ENCODE measurements at places on chromosomes 5 and 9.

DNA sequence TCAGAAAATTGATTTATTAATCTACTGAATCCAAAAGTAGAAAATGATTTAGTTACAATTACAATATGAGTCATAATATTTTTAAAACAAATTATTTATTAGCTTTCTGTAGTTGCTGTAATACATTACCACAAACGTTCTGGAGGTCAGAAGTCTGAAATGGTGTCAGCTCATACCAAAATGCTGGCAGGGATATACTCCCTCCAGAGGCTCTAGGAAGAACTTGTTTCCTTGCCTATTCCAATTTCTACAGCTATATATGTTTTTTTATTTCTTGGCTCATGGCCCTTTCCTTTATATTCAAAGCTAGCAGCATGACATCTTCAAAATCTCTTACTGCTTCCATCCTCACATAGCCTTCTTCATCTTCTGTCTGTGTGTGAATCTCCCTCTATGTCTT, 667.9 kb upstream of the ITGA1 start:
- DNase-seq, result no peak

GRCh38 chr9:106800701-106801270, 62.2 kb upstream of the ZNF462 start:
- DNase-seq, result no peak

DNA sequence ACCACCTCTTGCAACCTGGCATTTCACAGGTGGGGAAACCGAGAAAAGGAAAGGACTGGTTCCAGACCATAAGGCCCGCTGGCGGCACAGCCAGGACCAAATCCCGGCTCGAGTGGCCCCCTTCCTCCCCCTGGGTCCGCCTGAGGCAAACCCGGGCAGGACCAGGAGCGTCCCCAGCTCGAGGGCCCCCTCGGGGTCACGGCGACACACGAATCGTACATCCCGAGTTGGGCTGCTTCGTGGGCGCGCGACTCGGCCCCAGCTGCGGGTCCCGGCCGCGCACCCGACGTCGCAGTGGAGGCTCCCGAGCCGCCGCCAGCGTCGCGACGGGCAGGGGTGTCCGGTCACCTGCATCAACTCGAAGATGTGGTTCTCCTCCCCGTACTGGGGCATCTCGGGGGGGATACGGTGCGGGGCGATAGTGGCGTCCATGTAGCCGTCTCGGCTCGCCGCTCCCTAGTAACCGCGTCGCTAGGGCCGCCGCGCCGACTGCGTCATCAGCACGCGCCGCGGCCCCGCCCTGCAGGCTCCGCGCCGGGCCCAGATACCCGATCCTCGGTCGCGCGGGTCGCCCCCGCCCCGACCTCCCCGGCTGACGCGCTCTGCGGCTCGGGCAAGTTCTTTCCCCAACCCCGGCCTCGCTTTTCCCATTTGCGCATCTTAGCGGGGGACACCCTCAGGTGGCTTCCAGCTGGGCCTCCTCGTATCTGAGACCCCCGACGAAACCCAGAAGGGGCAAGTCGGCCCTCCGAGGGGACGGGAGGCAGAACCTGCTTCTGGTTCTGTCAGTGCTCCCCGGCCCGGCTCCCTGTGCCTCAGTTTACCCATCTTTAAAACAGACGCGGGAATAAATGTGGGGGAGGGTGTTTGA, at the start of gene AK8:
AK8 (minus strand) TSS at position 461 of the 871 bp plus-strand sequence; CDS start at position 432, 29 bp downstream.
- peak; percentile 69 for DNase-seq

DNA sequence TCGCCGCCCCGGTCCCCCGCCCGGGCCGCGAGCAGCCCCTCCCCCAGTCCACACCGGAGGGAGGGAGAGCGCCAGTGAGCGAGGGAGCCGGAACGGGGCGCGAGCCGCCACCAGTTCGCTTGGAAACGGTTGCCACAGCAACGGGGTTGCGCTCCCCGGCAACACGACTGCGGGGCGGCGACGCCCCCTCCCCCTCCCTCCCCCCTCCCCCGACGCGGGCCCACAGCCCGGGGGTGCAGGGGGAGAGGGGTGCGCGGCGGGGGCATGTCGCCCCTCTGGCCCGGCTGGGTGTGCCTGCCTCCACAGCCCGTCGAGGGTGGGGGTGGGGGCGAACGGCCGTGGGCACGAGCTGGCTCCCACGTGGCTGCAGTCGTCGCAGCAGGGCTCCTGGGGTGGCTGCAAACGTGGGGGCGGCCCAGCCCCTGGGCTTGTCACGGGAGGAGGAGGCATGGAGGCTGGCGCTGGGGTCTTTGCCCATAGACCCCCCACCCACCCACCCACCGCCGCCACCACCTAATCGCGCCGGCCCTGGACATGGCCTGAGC, 524 bp downstream of the PRR7 start:
- DNase-seq, result peak; percentile 36

GRCh38 chr9:112061152-112061740, 113.9 kb downstream of the SUSD1 start:
- peak; percentile 69 for DNase-seq

- no peak for DNase-seq
Observed at GRCh38 chr9:130857864-130858738, 23.0 kb downstream of the ABL1 start.

GRCh38 chr9:112166176-112167140, 8.6 kb downstream of the SUSD1 start:
- no peak for DNase-seq

- DNase-seq, result no peak
Observed at GRCh38 chr9:134959126-134959970, 41.6 kb upstream of the FCN1 start.

DNA sequence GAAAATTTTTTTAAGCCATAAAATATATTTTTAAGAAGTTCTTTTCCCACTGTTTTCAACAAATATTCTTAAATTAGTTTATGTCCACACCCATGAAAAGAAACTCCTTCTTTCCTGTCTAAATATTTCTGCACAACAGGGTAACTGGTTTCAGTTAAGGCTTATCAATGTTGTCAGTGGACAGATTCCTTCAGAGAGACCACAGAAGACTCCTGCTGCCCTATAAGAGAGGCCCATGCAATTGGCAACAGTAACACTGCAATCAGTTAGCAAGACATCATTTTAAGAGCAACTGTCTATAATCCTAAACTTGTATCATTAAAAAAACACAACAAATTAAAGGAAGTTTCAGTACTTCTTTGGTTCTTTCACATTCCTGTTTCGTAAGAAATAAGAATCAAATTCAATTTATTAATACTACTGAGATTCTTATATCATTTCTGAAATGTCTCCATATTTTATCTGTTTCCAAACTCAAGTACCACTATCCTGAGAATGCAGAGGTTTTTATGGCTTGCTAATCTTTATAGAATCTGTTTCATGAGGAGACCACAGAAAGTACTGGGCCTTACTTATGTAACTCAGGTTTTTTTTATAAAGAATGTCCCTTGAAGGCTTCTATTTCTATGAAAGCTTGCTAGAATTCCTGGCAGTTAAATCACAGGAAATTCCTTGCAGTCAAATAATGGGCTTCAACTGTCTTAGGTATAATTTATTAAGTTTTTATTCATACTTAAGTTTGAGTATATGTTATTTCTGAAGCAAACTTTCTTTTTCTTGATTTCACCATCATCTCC, 240.2 kb downstream of the RFX3 start:
- DNase-seq, result peak; percentile 13

DNA sequence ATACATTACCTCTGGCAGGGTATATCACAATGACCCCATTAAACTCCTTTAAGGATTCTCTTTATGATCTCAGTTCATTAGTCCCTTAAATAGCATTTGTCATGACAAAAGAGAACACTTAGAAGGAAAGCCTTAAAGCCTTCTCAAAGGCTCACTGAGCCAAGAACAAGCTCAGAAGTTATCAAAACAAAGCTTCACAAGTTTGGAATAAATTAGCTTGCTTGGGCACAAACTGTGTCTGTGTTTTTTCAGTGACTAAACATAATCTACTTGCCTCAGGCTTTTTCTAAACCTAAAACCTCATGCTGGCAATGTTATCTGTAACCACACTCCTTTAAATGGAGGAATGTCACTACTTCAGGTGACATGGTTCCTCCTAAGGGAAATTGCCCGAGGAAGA, 1114.9 kb upstream of the C9orf72 start:
- DNase-seq, result no peak

DNA sequence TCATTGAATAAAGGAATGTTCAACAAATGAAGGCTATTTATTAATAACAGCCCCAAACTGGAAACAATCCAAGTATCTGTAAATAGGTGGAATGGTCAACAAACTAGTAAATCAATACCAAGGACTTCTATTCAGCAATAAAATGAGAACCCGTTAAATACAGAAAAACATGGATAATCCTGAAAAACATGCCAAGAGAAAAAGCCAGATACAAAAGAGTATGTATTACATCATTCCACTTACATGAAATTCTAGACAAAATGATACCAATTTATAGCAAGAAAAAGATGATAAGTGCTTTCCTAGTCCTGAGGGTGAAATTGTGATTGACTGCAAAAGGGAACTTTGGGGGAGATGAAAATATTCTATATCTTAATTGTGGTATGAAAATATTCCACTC, 3.1 kb downstream of the PJA2 start:
- DNase-seq, result no peak

GRCh38 chr5:72170101-72170500, 62.8 kb downstream of the MAP1B start:
- no peak for DNase-seq

DNA sequence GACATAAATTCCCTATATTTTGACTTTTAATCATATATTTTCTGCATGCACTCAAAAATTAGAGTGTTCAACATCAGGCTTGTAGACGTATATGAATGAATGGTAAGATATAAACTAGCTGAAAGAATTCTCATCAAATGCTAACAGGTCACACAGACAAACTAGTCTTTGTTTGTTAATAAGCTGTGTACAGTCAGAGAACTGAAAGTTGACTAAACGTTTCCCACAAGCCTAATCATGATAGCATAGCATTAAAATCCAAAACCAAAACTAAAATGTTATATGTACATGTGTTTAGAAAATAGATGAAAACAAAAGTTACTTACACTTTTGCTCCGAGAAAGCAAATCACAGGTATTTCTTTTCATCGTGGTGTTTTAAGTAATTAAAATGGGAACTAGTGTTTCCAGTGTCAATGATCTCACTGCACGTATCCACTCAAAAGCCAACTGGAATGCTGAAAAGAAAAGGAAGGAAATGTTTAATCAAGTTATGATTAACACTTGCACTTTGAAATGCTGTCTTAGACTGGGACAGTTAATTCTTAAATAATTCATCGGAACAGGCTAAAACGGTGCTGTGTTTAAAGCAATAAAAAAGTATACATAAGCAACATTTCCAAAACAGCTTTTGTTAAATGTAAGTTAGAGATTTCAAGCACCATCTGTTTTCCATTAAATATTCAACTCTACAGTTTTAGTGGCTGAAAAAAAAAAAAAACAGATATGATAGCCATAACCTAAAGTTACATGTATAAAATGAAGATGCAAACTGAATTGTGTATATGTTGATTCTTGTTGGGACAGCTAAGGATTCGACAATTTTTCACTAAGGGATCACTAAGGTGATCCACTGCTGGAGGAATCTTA, 291.9 kb upstream of the PDE4D start:
- DNase-seq, result no peak

DNA sequence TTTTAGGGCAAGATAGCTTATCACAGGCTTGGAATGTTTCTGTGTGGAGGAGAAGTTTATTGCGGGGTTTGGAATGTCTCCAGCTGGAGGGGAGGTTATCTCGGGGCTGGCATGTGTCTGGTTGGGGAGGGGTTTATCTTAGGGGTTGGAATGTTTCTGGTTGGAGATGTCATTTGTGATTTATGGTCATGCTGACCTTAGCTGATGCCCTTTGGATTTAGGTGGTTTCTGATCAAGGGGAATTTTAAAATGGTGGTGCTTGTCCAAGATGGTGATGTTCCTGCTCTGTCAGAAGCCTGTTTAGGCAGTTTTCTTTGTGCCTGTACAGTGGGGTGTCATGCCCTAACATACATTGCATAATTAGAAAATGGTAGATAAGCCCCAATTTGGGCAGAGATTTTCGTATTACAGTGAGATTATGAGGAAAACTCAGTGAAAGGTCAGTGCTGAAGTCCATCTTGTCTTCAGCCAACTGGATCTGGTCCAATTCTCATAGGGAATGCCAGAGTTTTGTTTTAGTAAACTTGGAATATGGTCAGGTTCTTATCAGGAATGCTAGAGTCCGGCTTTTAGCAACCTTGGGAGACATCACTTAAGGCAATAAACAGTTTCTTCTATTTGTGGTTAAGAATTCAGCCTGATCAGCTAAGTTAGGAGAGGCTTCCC, 14.3 kb downstream of the CDK20 start:
- DNase-seq, result peak; percentile 14

All from hematopoietic multipotent progenitor cell treated with erythropoietin and hydrocortisone succinate and interleukin-3 and kit ligand, for 8 days (in vitro differentiated cells).